ENCODE measurements at places on chromosomes 16 and 17.

GRCh38 chr16:10562361-10562899 lies 18.0 kb downstream of the EMP2 start:
- no peak for DNase-seq

GRCh38 chr17:74288785-74289184 lies 14.8 kb downstream of the DNAI2 start:
- no peak for DNase-seq

DNA sequence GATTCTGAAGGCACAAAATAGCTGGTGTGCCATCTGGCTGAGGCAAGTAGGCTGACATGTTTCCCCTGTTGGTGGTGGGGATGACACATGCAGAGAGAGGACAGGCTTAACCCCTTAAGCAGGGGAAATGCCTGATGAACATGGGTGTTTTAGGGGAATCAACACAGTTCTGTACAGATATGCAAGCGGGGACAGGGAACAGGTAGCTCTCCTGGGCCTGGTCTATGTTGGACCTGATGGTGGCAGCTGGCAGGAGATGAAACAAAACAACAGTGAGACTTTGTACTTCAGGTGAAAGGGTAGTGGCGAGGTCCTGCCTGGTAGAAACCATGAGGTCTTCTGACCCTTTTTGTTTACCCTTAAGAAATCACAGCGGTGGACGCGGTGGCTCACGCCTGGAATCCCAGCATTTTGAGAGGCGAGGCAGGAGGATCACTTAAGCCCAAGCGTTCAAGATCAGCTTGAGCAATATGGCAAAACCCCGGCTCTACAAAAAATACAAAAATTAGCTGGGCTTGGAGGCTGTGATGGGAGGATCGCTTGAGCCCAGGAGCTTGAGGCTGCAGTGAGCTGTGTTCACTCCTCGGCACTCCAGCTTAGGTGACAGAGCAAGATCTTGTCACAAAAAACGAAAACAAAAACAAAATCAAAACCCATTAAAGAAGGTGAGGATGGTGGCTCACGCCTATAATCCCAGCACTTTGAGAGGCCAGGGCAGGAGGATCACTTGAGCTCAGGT lies 10.5 kb downstream of the OR1F1 start:
- no peak for DNase-seq

GRCh38 chr17:66661411-66662256 lies 173.3 kb upstream of the CACNG5 start:
- no peak for DNase-seq

- no peak for DNase-seq
Measured at GRCh38 chr16:24138024-24138423, 118.1 kb upstream of the CACNG3 start.

DNA sequence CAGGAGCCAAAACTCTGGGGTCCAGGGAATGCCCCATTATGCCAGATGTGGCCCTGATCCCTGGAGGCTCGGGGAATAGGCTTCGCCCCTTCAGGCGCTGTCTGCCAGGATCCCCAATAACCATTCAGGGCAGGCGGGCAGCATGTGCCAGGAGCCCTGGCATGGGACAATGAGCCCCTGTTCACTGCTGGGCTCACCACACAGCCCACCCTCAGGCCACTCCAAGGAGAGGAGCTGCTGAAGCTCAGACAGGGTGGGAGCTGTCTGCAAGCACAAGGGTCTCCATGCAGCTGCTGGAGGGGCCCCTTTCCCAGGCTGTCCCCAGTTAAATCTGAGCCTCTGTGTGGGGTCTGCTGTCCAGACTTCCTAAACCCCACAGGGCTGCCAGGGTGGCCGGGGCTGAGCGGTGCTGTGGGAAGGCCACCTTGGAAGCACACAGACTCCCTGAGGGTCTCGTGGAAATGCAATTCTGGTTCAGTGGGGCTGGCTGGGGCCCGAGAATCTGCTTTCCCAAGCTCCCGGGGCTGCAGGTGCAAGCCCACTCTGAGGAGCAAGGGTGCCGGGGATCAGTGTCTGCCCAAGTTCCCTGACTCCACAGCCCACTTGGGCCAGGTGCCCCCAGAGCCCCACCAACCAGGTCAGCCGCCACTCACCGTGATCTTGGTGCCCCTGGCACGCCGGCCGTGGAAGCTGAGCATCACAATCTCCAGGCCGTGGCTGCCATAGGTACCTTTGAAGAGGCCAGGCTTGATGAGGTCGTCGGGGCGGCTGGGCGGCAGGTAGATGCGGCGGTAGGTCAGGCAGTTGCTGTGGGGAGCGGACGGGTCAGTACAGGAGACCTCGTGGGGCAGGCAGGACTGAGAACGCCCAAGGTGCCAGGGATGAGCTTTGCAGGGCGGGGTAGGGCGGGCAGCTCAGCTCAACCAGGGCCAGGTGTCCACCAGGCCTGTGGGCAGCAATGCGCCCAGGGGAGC lies 17.7 kb upstream of the C16orf95 start:
- DNase-seq: no peak

DNA sequence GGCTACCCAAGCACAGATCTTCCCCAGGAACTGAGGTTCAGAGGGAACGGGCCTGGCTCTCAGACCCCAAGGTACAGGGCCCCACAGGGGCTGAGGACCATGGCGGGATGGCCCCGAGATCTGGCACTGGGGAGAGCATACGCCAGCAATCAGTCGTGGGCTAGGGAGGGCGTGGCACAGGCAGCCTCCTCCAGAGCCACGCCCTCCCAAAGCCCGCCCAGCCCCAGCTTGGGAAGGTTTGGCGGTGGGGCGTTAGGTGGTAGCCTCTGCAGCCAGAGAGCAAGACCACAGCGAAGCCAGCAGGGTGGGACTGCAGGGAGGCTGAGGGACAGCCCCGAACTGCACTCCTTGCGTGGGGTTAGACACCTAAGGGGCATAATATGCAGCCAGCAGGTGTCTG lies 11.6 kb downstream of the WNT9B start:
- no peak for DNase-seq

DNA sequence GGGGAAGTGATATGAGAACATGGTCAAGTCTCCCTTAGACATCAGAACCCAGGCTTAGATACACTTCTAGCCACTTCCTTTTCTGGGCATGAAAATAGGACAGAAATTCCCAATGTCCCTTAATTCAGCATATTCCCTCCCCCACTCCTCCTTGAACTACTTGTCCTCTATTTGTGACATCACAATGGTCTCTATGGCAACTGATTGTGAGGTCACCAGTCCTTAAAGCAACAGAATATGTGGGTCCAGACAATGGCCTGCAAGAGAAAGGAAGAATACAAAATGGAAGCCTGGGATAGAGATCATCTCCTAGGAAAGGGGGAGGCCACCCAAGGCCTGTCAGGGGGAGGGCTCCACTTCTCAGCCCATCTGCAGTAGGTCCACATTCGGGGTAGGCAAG lies 6.7 kb upstream of the SEZ6 start:
- no peak for DNase-seq

- no peak for DNase-seq
Measured at GRCh38 chr16:31223044-31223443, 6.1 kb upstream of the PYDC1 start.

- no peak for DNase-seq
Measured at GRCh38 chr17:7374353-7374752, 6.5 kb upstream of the TNK1 start.

DNA sequence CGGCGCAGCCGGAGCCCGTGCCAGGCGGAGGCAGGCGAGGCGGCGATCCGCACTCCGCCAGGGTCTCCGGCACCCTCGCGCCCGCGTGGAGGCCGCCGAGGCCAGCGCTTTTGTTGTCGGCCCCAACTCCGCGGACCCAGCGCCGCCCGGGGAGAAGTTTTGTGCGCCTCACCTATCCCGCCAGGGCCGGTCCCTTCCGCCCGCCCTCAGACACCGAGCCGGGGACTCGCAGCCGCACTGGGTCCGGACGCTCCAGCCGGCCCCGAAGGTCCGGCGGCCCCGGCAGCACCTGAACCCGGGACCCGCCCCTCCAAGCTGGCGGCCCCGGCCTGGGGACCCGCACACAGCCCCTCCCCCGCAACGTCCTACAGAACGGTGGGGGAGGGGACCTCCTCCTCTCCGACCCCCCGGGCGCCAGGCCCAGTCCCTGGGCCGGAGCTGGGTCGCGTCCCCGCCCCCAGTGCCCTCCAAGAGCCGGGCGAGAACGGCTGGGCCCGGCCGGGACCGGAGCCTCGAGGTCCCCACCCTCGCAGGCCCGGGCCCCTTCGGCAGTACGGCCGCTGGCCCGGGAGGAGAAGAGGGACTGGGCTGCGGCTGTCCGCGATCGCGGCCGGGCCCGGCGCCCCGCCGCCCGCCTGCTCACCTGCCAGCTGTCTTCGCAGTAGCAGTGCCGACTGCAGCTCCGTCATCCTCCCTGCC lies 698 bp downstream of the UBE2G1 start:
- no peak for DNase-seq

DNA sequence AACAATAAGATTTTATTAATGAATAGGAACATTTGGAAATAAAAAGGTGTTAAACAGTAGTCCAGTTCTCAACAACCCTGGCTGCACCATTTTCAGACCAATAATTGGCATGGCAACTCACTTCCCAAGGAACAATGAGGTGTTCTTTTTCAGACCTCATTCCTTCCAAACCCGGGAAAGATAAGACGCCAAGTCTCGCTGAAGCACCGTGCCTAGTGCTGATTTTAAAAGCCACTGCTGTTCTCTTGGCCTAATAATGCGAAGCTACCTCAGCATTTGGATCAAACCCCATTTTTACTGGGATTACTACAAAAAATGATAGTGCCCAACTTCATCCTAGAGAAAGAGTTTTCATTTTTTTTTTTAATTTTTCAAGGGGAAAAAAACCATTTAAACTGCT lies 75.2 kb upstream of the NOL11 start:
- DNase-seq: no peak

DNA sequence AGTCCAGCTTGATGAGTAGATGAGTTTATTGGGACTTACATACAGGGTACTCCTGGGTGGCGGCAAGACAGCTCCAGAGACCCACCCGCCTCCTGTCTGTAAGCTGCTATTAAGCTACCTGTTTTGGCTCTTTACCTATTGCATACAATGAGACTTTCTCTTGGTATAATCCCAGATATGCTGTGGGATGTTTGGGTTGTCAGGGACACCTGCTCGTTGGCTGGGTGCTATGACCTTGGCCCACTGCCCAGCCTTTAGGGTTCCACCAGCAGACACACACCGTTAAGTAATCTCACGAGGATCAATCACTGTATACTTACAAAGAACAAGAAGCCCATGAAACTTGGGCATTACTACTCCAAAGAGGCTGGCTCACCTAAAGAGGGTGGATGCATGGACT lies 116.4 kb downstream of the NPIPB5 start:
- DNase-seq: no peak

DNA sequence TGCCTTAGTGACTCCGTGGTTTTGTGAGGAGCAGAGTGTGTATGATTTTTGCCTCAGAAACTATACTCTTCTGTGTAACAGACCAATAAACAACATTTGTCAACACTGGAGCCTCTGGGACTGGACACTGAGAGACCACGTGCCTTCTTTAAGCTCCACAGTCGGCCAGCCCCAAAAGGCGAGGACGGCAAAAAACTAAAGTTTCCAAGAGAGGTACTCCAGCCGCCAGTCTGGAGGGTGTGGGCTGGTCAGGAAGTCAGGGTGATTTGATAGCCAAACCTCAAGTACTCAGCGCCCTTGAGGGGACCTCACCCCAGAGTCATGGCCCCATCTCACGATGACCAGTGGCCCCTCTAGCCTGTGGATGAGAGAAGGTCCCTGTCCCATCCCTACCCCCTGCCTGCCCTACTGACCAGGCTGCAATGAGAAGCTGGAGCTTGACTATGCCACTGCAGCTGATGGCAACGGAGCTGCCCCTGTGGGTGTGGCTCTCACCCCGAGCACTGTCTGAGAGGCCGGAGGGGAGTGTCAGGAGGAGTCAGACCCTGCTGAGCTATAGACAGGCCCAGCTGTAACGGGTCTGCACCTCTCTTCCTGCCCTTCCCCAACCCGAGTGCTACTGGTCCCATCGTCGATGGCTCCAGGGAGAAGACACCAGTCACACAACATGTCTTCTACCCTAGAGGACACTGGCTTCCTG lies 19.8 kb downstream of the MNT start:
- DNase-seq: no peak

DNA sequence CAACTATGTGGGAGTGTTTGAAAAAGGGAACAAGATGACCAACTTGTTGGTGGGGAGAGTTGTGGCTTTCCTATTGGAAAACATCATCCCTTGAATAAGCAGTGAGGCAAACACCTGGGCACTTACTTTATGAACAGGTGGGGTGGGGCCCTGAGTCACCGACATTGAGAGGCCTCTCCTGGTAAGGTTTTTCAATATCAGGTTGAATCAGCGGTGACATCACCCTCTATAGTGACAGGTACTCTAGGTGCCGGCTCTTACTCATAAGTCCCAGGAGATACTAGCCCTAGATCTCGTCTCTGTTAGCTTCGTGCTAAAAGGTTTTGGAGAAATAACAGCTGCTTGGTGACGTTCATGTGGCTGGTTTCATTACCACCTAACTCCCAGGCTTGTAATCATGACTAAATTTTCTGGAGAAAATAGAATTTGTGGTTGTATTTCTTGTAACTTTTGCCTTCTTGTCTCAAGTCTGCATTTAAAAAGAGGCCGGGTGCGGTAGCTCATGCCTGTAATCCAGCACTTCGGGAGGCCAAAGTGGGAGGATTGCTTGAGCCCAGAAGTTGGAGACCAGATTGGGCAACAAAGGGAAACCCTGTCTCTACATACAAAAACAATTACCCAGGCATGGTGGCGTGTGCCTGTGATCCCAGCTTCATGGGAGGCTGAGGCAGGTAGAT lies 19.3 kb downstream of the CDH1 start:
- peak; percentile 41 for DNase-seq

DNA sequence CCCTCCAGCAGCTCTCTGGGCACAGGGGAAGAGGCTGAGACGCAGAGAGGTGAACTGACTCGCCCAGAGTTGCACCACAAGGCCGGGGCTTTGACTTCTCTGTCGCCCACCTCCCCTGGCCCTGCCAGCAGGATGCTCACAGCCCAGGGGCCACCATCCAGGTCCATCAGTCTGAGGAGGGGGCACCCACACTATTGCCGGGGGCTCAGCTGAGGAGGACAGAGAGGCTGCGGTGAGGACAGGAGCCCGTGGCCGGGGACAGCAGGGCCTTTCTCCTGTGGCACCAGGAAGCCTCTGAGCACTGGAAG lies 32.6 kb downstream of the KDM8 start:
- DNase-seq: no peak

GRCh38 chr17:10210151-10210574 lies 11.8 kb upstream of the GAS7 start:
- no peak for DNase-seq

GRCh38 chr17:81405411-81405872 lies 10.2 kb downstream of the BAHCC1 start:
- no peak for DNase-seq

DNA sequence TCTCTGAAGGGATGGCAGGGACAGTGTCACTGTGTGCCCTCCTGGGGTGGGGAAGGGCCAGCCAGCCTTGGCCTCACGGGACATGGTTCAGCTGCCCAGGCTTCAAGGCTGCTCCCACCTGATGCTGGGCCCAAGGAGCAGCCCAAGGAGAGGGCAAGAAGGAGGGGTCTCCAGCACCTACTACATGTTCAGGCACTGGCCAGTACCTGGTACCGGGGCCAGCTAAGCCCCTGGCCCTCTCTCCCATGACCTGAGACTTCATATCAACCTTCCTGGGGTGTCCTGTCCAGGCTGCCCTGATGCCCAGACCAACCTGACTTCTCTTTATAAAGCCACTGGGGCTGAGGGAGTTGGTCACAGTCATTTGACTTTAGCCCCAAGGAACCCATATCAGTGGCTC lies 1.3 kb downstream of the USH1G start:
- DNase-seq: no peak

- no peak for DNase-seq
Measured at GRCh38 chr17:10318535-10318934, 54.3 kb downstream of the MYH13 start.

Data from stimulated activated CD4-positive, alpha-beta T cell treated with anti-CD3 and anti-CD28 coated beads, Interleukin-1b, Interleukin-23, amount 100 ng/mL, for 1 hour (primary cell).